DMS79 (cell line): ENCODE measurements at places on chromosomes 3 and 15.

DNA sequence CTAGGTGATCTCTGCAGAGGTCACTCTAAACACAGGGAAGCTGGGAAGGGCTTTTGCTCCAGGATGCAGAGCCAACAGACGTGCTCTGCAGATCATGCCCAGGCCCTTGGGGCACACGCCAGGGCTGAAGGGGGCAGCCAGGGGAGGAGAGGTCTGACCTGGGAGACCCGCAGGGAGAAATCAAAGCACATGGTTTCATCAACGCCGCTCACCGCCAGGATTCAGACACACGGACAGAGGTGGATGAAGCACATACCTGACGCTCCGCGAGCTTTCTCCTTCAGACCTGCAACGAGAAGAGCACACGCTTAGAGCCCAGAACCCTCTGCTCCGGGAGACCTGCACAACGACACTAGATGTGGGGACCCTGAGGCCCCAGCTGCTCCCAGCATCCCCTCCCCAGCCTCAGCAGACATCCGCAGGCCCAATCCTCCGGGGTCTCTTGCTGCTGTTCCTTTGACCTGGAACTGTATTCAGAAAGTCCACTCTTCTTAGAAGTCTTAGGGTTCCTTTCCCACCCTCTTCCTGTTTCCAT lies 90.7 kb upstream of the IQSEC1 start:
- no peak for DNase-seq

DNA sequence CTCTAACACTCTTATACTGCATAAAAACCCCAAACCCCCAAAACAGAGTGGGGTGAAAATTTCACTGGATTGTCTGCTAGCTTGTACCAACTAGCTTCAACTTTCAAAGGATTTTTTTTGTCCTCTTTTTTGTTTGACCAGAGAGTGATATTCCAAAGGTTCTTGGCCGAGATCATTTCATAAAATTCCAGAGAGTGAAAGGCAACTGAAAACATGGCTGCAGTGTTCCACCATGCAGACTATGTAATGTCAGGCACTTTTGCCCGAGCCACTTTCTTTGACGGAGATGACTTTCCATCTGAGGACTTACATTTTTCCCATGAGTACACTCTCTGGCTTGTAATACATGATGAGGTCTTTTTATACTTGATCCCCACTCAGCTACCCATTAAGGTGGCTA lies 107.5 kb downstream of the TIGIT start:
- DNase-seq: no peak

GRCh38 chr15:57281321-57281720 lies 95.0 kb upstream of the CGNL1 start:
- DNase-seq: no peak

DNA sequence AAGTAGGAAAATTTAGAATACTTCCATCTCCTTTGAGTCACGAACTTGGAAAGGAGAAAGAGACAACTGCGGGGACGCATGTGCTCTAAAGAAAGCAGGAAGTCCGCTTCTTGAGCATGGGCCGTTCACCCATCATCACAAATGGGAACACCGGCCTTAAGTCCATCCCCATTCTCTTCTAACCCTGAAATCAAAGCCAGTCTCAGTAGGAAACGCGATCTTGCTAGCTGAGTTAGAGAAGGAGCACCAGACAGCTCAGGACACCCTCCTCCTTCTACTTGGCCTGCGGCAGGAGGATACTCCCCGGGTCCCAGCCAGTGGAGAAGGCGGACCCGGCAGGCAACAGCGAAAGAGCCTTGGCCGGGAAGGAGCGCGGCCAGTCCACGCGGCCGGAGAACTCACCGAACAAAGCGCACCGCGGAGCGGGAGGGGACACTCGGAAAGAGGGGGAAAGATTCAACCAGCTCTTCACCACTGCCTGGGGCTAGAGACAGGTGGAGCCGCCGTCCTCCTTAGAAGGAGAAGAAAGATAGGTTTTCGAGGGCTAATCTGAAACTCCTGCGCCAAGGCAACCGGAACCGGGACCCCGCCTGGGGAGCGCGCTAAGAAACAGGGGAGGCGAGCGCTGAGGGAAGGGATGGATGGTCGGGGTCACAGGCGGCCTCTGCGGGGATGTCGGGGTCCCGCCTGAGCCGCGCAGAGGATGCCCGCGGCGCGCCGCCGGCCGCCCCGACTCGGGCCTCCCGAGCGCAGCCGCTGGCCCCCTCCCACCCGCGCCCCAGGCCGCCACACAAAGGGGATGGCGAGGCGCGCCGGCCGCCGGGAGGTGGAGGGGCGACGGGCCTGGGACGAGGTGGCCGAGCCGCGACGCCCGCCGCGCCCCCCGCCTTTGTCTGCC lies 818 bp downstream of the SLC4A7 start:
- DNase-seq: no peak

DNA sequence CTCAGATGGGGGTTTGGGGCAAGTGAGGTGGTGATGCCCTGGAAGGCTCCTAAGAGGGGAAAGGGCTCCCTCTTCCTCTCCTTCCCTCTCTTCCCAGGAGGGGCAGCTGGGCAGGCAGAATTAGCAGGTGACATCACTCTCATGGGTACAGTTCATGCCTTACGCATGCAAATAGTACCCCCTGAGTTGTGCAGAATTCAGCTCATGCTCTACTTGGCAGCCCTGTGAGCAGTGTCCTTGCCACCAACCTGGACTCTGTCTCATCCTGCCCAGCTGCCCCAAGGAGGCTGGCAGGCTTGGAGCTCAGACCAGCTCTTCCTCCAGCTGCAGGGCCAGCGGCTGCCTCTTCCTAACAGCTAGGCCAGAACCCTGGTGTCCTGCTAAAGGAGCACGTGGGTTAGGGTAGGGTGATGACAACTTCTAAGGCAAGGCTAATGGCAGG lies 3.3 kb downstream of the CHAC1 start:
- no peak for DNase-seq

- DNase-seq: no peak
Observed at GRCh38 chr15:55060836-55061235, 135.9 kb downstream of the RSL24D1 start.

- DNase-seq: no peak
Observed at GRCh38 chr3:149366031-149366430, 11.4 kb downstream of the TM4SF1 start.

GRCh38 chr15:54374184-54374952 lies 396.1 kb downstream of the UNC13C start:
- no peak for DNase-seq

DNA sequence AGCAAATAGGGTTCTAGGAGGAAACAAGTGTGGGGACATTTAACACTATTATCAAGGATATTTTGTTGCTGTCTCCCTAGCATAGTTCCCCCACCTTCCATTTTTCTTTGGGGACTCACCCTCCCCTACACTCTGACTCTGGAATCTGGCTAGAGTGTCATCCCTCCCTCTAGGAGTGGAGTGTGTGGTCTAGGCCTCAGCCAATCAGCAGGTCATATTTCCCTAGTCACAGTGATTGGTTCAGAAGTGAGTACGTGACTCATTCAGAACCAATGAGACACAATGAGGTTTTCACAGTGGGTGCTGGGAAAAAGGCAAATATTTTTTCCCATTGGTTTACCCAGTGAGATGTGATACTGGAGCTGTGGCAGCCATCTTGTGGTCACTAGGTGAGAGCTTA lies 234.4 kb downstream of the SHQ1 start:
- DNase-seq: no peak

GRCh38 chr3:143977341-143978262 lies 6.0 kb downstream of the DIPK2A start:
- DNase-seq: no peak

GRCh38 chr15:33985751-33986150 lies 17.5 kb downstream of the CHRM5 start:
- DNase-seq: no peak

DNA sequence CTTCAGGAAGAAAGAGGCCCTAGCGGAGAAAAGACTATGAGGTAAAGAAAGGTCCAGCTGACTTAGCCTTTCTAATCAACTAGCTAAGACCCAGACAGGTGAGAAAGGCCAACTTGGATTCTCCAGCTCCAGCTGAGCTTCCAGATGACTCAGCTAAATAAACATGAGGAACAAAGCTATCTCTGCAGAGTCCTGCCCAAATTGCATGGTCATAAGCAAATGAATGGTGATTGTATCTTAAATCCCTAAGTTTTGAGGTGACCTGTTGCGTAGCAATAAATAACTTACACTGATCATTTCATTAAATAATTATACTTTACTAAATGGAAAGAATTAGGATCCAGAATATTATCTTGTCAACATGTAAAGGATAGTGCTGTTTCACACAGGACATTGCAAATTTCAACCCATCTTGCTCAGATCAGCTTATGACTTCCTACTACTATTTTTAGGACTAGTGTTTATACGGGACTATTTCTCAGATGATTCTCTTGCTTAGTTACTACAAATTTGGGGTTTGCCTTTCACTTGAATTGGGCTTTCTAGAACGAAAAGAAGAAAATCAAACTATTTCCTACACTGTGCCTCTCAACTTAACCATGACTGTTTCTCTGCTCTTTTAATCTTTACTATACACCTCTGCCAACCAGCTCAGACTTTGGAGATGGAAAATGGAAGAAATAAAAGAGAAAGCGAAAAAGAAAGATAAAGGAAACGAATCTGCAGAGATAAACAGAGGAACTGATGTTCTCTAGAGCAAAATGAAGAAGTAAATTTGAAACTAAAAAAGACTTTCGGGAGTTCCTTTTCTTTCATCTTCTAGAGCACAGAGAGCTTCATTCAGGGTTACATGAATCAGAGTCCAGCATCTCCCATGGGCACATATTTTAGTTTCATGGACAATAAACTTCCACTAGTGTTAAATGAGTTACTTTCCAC lies 6.6 kb upstream of the ADGRG7 start:
- no peak for DNase-seq

- no peak for DNase-seq
Observed at GRCh38 chr15:92903631-92903965, 3.5 kb downstream of the CHD2 start.

DNA sequence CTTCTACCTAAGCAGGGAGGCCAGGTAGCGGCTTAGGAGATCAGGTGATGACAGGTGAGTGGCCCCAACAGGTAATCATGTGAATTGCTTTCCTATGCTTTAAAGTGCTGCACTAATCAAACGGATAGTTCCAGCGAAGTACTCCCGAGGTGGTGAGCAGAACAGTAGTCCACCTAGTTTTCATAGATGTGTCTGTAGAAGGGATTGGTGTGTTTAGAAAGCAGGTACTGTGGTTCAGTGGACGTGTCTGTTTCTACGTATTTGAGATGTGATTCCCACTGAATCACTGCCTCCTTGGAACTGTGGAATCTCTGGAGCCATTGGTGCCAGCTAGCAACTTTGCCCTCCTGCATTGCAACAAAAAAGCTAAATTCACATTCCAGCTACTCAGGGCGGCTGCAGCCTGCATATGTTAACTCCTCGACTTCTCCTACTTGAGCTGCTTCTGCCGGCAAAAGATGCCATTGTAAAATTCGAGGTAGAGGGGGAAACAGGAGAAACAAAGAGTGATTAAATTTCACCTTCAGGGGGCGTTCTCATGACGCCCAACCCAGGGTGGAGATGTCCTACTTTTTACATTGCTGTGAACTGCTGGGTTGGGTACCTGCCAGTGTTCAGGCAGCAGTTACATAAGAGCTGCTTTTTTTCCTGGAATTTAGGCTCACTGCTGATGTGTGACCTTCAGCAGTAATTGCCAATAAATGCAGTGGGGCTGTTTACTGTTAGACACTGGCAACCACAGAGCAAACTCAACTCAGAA lies 227.3 kb downstream of the ITPR1 start:
- DNase-seq: no peak

- DNase-seq: no peak
Observed at GRCh38 chr15:49842031-49842730, 221.3 kb downstream of the DTWD1 start.

DNA sequence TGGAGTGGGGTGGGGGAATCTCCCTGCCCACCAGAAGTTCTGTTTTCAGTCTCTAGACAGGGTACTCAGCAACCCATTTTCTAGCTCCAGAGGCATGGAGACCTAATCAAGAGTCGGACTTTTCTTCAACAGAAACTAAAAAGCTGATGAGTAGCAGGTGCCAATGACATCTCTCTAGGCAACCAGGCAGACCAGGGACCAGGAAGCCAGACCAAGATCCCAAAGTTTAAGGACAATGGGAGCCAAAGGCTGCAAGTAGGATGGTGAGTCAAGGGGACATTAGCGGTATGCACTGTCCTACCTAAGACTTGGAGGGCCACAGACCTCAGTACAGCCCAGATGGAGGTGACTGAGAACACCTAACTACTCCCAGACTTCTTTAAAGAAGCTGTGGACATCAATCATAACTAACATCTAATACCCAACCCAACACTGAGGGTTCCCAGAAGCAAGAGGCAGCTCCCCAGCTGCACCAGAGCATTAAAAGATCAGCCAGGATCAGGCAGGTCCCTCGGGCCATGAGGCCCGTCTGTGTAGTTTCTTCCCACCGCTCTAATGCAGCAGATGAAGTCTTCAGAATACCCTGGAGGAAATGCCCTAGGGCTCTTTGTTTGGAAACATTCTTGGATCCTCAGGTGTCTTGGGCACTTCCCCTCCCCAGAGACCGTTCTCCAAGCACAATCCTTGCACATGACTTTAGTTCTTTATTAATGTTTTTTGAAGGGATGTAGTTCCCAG lies 979 bp downstream of the CCDC71 start:
- no peak for DNase-seq

- no peak for DNase-seq
Observed at GRCh38 chr3:14110699-14111098, 14.0 kb downstream of the CHCHD4 start.

- DNase-seq: no peak
Observed at GRCh38 chr3:57937092-57937491, 71.1 kb upstream of the FLNB start.

GRCh38 chr3:95460274-95460673 lies 1354.1 kb upstream of the EPHA6 start:
- DNase-seq: no peak

GRCh38 chr3:38147421-38147820 lies 9.0 kb downstream of the MYD88 start:
- no peak for DNase-seq

DNA sequence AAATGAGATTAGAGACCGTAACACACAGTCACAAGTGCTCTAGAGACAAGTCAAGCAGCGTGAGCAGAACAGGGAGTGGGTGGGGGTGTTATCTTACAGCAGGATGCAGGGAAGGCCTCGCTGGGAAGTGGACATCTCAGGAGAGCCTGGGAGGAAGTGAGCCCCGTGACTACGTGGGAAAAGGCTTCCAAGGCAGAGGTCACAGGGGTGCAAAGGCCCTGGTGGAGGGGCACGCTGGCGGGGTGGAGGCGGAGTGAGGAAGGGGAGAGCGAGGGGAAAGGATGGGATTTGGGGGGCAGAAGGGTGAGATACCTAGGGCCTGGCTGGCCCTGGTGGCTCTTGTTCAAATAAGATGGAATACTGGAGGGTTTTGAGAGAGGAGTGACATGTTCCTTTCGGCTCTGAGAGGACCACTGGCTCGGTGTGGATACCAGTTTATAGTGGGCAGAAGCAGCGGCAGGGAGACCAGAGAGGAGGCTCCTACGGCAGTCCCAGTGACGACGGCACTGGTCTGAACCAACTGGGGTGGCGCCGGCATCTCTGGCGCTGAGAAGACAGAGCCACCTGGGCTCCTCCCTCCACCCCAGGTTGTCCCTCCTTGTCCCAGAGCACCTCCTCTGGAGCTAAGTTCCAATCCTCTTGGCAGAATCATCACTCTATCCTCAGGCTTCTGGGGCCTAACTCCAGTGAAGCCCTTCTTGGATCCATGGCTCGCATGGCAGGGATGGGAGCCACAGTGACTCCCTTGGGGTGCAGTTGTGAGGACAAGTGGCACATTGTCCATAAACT lies 266.2 kb upstream of the LYSMD4 start:
- DNase-seq: no peak

- peak; percentile 10 for DNase-seq
Observed at GRCh38 chr15:31004220-31004733, 12.8 kb upstream of the MTMR10 start.

GRCh38 chr3:113741620-113742019 lies 4.4 kb downstream of the NAA50 start:
- no peak for DNase-seq

GRCh38 chr15:73165435-73165834 lies 113.2 kb downstream of the NEO1 start:
- no peak for DNase-seq
